ENCODE measurements at places on chromosomes 7 and 10.
A peak's percentile ranks its signal among the peaks of the same experiment; 100 is the strongest.

DNA sequence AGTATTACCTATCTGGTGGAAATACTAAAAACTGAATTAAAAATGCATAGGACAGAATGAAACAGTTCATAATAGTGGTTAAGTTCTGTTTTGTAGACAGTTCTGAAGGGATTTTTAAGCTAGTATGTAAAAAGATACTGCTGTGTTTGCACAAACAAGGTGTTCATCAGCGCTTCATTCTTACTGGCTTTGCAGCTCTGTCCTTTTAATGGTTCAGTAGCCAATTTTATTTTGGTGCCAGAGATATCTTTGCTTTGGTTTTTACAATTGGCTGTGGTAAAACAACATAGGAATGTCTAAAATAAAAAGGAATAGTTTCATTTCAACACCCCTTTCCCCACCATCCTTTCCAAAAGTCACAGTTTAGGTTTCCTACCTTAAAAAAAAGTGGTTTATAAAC is 33.0 kb downstream of the STAM start:
- no peak for DNase-seq

GRCh38 chr7:139078399-139078798 is 31.1 kb downstream of the ZC3HAV1 start:
- no peak for DNase-seq

- peak; percentile 51 for DNase-seq
Observed at GRCh38 chr7:8390262-8390626, 43.2 kb upstream of the NXPH1 start.

DNA sequence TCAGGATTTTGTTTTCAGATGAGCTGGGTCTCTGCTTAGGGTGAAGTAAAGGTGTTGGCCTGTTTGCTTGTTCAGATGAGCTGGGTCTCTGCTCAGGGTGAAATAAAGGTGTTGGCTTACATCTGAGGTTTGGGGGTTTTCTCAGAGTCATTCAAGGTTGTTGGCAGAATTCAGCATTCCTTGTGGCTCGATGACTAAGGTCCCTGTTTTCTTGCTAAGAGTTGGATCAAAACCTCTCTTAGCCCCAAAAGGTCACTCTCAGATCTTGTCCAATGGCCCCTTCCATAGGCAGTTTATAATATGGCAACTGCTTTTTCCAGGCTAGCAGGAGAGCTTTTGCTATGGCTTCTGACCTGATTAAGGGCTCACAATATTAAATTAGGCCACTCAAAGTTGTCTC is 106.6 kb downstream of the ADAM22 start:
- no peak for DNase-seq

DNA sequence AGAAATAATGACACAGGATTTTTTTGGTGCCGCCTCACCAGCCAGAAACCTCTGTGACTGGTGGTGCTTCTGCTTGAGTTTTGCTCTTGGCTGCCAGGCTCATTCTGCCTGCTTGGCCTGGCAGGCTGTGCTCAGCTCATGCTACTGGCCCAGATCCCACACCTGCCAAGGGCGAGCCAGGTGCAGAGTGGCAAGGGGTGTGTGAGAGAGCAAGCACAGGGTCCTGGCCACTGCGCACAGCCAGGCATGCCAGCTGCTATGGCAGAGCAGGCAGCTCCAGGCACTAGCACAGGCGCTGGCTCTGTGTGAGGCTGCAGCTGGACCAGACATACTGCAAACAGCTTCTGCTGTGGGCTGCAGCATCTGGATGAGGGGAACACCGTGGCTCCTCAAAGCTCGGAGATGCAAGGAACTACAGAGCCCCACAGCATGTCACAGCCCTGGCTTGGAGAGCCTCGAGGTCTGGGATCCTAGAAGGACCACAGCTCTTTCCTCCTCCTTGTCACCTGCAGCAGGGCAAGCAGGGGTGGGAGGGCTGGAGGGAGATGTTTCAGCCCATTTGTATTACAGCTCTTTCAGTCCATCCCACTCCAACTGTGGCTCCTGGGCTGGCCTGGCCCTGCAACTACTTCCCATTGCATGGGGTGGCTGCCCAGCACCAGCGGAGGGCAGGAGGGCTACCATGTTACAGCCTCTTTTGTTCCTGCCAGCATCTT is 313.4 kb upstream of the SEMA3C start:
- DNase-seq, result no peak

DNA sequence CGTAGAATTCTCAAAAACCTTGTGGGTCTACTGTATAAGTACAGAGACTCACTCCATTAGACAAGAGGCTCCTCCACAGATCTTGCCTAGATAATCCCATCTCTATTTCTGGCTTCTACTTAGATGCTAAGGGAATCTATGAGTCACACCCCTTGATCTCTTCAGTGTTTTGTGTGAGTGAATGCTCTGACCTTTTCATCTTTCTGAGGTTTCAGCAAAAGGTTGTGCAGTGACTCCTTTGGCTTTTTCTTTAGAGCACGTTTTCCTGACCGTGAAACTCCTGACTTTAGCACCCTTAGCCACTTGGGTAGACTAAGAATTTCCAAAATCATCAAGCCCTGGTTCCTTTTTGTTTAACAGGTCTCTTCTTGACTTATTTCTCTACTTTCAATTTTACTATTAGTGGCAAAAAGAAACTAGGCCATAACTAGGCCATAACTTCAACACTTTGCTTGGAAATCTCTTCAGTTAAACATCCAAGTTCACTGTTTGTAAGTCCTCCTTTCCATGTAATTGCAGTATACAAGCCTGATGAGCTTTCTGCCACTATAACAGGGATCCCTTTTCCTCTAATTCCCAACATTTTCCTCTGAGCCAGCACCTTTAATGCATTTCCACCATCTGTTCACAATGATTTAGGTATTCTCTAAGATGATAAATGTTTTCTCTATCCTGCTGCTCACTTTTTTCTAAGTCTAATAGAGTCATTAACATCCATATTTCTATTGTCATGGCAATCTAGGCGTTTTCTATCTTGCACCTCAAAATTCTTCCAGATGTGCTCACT is 19.4 kb downstream of the COPG2 start:
- DNase-seq, result no peak

- DNase-seq, result no peak
Observed at GRCh38 chr7:69882269-69882668, 284.0 kb downstream of the AUTS2 start.

DNA sequence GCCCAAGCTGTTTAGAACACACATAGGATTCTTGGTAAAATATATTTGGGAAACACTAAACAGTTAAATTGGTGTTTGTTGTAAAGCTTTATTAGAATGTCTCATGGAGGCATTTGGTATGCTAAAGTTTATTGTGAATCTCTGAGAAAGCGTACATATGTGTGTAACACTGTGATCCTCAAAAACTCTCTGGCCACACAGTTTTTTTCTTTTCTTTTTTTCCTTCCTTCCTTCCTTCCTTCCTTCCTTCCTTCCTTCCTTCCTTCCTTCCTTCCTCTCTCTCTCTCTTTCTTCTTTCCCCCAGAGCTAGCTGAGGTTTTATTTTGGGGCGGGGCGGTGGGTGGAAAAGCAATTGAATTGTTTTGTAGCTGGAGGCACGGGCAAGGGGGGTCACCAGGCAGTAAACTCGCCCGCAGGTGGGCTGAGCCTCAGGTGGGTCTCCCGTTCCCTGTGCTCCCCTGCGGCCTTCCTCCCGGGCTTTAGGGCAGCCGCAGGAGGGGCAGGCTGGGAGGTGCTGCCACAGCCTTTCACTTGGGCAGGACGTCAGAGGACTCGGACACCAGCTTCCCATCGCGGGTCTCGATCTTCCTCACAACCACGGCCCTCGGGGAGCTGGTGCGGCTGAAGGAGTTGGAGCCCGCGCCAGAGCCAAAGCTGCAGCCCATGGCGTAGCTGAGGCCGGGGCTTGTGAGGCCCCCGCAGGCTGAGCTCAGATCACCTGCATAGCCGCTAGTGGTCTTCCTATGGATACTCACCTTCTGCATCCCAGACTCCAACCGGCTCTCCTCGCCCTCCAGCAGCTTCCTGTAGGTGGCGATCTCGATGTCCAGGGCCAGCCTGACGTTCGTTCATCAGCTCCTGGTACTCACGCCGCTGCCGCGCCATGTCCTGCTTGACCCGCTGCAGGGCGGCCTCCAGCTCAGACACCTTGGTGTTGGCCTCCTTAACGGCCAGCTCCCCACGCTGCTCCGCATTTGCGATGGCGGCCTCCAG is 459.0 kb downstream of the GATA3 start:
- peak; percentile 67 for DNase-seq

DNA sequence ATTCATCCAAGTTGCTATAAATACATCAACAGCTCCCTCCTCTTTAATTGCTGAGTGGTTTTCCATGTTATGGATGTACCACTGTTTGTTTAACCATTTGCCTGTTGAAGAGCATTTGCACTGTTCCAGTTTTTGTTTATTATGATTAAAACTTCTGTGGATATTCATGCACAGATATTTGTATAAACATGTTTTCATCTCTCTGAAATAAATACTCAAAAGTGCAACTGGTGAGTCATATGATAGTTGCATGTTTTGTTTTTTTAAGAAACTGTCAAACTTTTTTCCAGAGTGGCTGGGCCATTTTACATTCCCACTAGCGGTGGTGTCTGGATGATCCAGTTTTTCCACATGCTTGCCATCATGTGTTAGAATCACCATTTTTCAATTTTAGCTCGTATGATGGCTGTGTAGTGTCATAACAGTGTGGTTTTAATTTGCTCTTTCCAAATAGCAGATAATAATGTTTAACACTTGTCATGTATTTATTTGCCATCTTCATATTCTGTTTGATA is 33.6 kb downstream of the MEOX2 start:
- DNase-seq, result no peak

GRCh38 chr10:48974510-48975156 is 35.0 kb upstream of the LRRC18 start:
- no peak for DNase-seq

DNA sequence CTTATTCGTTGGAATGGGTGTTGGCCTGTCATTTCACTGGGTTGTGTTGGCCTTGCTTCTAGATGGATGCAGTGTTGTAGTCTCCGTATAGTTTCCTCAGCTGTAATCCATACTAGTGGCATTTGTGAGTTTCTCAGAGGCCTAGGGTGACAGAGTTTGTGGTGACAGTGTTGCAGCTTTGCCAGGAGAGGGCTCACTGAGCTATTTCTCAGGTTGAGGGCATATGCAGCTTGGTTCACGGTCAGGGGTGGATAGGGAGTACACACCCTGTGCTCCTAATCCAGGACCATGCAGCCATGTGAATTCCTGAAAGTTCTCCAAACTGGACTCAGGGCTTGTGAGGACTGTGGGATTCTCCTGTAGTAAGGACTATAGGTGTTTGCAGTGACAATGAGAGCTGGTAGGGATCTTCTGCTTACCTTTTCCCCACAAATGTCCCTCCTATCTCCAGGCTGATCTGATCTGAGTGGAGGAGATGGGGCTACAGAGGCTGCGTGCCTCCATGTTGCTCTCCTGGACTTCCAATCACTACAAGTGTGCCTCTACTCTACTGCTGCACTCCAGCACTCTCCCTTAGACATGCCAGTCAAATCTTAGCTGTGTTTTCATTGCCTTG is 229.0 kb downstream of the STK31 start:
- peak; percentile 71 for DNase-seq

- no peak for DNase-seq
Observed at GRCh38 chr7:139094596-139094995, 14.9 kb downstream of the ZC3HAV1 start.

GRCh38 chr10:102059987-102060386 is 4.0 kb upstream of the ARMH3 start:
- DNase-seq, result no peak

- no peak for DNase-seq
Observed at GRCh38 chr10:61779950-61780659, 117.4 kb downstream of the CABCOCO1 start.

GRCh38 chr10:102433619-102434046 is 1.3 kb upstream of the CUEDC2 start:
- no peak for DNase-seq

DNA sequence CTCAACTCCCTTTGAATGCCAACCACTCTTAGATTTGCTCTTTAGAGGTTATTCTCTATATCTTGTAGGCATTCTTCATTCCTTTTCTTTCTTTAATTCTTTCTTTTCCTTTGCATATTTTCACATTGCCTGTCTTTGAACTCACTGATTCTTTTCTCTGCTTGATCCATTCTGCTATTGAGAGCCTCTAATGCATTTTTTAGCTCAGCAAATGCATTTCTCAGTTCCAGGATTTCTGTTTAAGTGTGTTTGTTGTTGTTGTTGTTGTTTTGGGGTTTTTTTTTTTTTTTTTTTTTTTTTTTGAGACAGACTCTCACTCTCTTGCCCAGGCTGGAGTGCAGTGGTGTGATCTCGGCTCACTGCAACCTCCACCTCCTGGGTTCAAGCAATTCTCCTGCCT is 71.6 kb downstream of the FBXL13 start:
- no peak for DNase-seq

DNA sequence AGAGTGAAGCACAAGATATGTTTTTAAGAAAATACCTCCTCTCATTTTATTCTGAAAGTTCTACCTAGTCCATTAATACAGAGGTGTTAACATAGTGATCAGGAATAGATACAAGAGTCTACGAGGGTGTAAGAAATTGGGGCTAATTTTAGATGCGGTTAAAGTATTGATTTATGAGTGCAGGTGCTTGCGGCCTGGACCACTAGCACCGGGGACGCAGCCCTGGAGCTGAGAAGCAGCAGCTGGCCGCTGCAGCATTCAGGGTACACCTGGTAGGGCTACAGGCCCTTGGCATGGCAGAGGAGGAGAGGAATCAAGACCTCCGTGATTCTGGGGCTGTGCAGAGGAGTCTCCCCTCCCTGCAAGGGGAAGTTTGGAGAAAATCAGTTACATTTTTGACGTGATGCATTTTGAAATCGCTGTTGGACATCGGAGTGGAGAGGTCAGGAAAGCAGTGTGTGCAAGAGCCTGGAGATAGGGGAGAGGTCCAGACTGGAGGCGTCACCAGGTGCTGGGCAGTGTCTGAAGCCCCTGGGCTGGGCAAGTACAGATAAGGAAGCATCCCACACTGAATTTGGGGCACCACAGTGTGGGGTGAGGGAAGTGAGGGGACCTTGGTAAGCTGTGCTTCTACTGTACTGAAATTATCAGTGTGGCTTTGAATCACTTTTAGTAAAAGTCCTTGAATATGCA is 112.3 kb downstream of the VWC2 start:
- no peak for DNase-seq

DNA sequence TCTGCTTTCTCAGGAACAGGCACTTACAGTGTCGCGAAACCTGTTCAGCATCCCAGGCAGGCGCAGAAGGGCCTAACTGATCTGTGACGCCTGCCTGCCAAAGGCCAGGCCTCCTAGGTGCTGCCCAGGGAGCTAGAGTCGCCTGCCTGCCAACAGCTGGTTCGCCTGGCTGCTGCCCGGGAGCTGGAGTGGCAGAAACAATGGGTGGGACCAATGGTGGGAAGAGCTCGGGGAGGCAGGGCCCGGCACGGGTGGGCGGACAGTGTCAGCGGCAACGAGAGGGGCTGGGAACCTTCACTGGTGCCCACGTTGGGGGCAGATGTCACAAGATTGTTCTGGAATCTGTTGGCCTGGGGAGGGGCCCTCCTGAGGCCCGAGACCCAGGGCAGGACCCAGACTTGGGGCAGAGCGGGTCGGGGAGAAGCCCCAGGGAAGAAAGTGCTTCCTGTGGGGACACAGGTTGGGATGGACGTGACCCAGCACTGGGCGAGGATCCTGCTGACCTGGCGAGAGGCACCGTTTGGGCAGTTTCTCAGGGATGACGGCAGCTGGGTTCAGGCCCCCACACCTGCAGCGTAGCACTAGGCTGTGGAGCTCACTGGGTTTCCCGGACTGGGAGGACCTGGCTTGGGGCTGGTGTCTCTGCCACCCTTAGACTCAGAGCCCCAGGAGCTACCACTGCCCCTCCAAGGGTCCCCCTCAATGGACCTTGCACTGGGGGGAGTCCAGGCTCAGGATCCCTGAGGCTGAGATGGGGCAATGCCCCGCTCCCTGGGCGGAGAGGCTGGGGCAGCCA is 181.8 kb downstream of the ELFN1 start:
- no peak for DNase-seq

GRCh38 chr7:159086301-159086925 is 58.3 kb downstream of the VIPR2 start:
- DNase-seq, result no peak
